ENCODE measurements at places on chromosomes 16 and 17. TPM values are rescaled to one million over a fixed set of nuclear protein-coding genes. Genes with fewer than 3 reads are reported as not detected.

CHST6 gene
- 0.12 TPM for total RNA-seq

ABCA8 gene
- total RNA-seq = 0.14 TPM

DNA sequence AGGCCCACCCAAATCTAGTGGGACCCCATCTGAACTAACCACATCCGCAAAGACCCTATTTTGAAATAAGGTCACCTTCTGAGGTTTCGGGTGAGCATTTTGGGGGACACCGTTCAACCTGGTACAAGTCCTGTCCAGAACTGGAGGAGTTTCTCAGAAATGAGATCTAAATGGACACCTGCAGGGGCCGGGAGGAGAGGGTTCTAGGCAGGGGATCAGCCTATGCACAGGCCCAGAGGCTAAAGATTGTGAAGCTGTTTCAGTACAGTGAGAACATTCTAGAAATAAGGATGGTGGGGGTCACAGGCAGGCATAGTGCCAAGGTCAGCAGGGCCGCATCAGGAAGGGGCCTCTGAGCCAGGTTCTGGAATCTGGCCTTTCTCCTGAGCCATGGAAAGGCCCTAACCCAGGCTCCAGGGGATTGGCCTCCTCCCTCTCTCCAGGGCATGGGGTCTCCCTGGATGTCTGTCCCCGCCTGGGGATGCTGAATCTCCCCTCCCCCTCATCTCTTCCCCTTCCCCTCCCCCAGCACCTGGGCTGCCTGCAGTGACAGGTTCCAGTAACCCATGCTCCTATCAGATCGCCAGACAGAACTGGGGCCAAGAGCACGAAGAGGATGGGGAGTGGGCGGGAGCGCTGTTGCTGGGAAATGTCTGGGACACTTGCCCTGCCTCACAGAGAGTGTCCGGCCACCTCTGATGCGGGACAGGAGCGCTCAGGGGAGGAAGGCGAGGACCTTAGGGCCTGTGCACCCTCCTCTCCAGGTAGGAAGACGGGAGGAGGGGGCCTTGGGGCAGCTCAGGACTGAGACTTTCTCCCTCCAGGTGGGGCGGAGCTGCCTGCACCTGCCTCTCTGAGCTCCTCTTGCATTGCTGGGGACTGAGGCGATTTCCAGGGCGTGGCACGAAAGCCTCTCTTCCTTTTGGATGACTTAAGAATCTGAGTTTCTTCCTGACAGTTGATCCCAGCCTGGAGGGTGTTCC is 321.4 kb upstream of the TNRC6C start:
- no peak overlapping the region for H3K4me3 ChIP-seq
- H3K36me3 ChIP-seq = no peaks in the 10 kb centered on the region
- no peaks in the 10 kb centered on the region for H3K4me1 ChIP-seq
- no peak for DNase-seq

DNA sequence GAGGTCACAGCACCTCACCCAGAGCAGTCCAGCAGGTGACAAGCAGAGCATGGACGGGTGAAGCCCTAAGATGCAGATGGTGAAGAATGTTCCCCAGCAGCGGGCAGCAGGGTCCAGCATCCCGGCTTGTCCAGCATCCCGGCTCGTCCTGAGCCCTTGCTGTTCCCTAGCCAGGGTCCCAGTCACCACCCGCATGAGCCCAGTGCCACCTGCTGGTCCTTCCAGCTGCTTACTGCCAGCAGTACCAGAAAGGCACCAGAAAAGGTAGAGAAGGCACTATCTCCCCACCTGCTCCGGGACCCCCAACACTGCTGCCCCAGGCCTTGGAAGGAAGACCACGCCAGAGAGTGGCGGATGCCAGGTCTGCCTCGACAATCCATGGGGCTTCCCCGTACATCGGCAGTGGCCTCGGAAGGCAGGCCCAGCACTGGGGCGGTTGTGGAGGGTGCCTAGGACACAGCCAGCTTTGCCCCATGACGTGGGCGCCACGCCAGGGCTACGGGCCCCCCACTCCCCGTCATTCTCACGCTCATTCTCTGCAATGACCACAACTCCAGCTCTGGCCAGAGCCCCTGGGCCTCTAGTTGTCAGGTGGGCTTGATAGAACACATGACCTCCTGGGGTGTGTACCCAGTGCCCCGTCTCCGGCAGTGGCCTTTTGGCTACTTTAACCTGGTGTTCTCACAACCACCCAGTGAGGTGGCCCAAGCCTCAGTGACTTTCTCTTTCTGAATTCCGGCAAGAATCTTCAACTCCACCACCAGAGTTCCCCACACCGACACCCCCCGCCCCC is 1.4 kb downstream of the CENPX start:
- no peaks in the 10 kb centered on the region for H3K36me3 ChIP-seq
- peak overlapping the region; percentile 79 for H3K27ac ChIP-seq

DNA sequence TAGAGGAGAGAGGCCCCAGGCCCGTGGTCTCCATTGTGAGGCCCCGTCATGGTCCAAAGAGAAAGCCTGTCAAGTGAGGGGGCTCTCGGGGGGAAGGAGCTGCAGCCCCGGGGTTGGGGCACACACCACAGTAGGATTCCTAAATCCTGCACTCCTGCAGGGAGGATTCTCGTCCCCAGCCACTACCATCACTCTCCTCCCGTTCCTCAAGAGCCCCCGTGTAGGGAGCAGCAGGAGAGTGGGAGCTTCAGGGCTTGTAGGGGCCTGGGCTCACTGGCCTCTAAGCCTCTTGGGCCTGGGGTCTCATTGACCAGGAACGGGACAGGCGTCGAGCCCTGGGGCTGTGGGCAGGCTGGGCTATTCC is 821 bp downstream of the C16orf86 start:
- H3K4me1 ChIP-seq = peaks cover 16% of the 10 kb centered on the region
- H3K36me3 ChIP-seq = no peaks in the 10 kb centered on the region
- H3K27me3 ChIP-seq = peaks cover 7% of the 10 kb centered on the region
- peak overlapping the region; percentile 82 for H3K4me3 ChIP-seq

DNA sequence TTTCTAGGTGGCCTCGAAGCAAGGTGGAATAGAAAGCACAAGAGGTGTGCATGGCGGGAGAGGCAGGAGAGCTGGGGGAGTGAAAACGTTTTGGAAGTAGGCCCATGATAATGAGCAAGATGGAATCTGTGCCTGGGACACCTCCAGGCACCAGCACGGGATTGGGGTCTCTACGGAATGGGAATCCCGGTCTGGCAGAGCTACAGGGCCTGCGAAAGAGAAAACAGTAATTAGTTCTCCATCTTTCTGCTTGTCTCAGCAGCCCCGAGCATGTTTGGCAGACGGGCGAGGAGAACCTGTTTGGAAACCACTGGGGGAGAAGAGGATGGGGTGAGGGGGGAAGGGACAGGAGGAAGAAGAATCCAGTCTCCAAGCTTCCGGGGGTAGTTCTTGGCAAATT is 258.7 kb downstream of the SOX9 start:
- no peak overlapping the region for H3K4me3 ChIP-seq
- no peak for DNase-seq
- H3K27ac ChIP-seq = no peak overlapping the region
- peaks cover 14% of the 10 kb centered on the region for H3K4me1 ChIP-seq
- no peaks in the 10 kb centered on the region for H3K36me3 ChIP-seq

- no peak for DNase-seq
- no peaks in the 10 kb centered on the region for H3K4me1 ChIP-seq
- H3K36me3 ChIP-seq = no peaks in the 10 kb centered on the region
- H3K27ac ChIP-seq = no peak overlapping the region
- no peak overlapping the region for H3K4me3 ChIP-seq
- peaks cover 50% of the 10 kb centered on the region for H3K27me3 ChIP-seq
Measured at GRCh38 chr17:79220713-79221291, 146.2 kb downstream of the ENGASE start.

TBC1D3E gene
- total RNA-seq = not detected

- no peaks in the 10 kb centered on the region for H3K36me3 ChIP-seq
- no peak for DNase-seq
- peaks cover 3% of the 10 kb centered on the region for H3K27me3 ChIP-seq
- peak overlapping the region; percentile 46 for H3K27ac ChIP-seq
- peaks cover 38% of the 10 kb centered on the region for H3K4me1 ChIP-seq
Measured at GRCh38 chr17:73341350-73342049, 29.7 kb upstream of the CDC42EP4 start.

TMEM132E gene
- total RNA-seq = not detected

DNA sequence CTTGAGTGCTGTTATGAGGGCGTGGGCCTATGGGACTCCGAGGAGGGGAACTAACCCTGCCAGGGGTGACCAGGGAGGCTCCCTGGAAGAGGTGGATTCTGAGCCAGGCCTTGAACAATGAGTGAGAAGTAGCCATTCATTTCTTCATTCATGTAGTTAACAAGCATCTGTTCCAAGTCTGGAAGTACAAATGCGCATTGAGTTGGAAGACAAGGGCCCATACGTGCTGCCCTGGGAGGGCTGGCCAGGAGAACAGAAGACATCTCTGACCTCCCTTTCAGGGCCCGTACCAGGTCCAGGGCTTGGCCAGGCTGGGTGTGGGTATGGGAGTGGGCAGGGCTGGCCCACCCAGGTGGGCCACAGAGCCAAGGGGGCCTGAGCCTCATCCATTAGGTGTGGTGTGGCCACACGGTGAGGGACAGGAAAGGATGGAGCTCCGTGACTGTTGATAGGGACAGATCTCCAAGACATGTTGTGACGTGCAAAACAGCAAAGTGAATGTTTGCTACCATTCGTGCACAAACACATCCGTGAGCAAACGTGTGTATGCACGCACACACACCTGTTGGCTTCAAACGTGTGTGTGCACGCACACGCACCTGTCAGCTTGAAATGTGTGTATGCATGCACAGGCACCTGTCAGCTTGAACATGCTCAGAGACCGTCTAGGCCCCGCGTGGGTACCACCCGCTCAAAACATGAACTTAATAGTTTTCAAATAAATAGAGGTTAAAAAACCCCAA is 46.8 kb downstream of the ZDHHC7 start:
- no peak for DNase-seq
- H3K27ac ChIP-seq = no peak overlapping the region
- H3K4me1 ChIP-seq = no peaks in the 10 kb centered on the region

KRT12 gene
- not detected for total RNA-seq

DNA sequence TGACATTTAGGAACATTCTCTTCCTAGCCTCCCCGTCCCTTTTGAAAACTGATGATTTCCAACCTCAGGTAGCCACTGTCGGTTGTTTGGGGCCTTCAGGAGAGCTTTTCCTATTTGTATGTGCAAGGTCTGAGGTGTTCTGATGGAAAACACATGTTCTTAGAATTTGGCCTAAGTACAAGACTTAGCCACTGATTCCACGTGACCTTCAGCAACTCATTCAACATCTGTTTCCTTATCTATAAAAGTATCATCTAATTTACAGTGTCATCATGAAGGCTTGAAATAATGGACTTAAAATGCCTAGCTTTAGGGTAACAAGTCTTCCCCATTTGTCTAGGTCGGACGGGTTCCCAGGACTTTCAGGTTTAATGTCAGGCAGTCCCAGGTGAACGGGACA is 259.3 kb downstream of the SOX9 start:
- no peaks in the 10 kb centered on the region for H3K36me3 ChIP-seq
- H3K4me3 ChIP-seq = no peak overlapping the region
- peaks cover 2% of the 10 kb centered on the region for H3K27me3 ChIP-seq
- peaks cover 15% of the 10 kb centered on the region for H3K4me1 ChIP-seq
- no peak overlapping the region for H3K27ac ChIP-seq
- DNase-seq = no peak

GRCh38 chr16:49466881-49467280 is 93.3 kb downstream of the C16orf78 start:
- H3K4me1 ChIP-seq = no peaks in the 10 kb centered on the region
- H3K27me3 ChIP-seq = peaks cover 4% of the 10 kb centered on the region
- no peak overlapping the region for H3K4me3 ChIP-seq
- H3K36me3 ChIP-seq = peaks cover 4% of the 10 kb centered on the region

GRCh38 chr17:11279776-11280344 is 38.8 kb downstream of the SHISA6 start:
- DNase-seq = no peak
- H3K36me3 ChIP-seq = no peaks in the 10 kb centered on the region
- no peak overlapping the region for H3K4me3 ChIP-seq
- H3K4me1 ChIP-seq = no peaks in the 10 kb centered on the region
- no peaks in the 10 kb centered on the region for H3K27me3 ChIP-seq

GP1BA gene
- not detected for total RNA-seq

DNA sequence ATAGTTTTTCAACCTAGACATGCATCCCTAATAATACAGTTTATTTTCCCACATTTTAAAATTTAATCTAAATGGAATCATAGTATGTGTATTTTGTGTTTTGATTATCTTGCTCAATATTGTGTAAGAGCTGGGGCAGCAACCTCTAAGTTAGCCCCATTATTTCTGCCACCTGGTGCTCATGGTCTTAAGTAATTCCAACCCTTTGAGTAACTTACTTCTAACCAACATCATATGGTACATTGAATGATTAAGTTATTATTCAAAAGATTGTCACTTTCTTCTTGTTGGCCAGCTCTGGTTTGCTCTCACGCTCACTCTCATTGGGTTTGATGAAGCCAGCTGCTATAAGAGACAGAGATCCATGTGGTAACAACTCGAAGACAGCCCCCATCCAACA is 3.9 kb upstream of the KRTAP4-3 start:
- DNase-seq = no peak
- peaks cover 1% of the 10 kb centered on the region for H3K27me3 ChIP-seq
- no peak overlapping the region for H3K4me3 ChIP-seq
- no peaks in the 10 kb centered on the region for H3K36me3 ChIP-seq
- peaks cover 7% of the 10 kb centered on the region for H3K4me1 ChIP-seq

TOM1L1 gene
- 15.0 TPM for total RNA-seq

WNT9B gene
- total RNA-seq = not detected

DNA sequence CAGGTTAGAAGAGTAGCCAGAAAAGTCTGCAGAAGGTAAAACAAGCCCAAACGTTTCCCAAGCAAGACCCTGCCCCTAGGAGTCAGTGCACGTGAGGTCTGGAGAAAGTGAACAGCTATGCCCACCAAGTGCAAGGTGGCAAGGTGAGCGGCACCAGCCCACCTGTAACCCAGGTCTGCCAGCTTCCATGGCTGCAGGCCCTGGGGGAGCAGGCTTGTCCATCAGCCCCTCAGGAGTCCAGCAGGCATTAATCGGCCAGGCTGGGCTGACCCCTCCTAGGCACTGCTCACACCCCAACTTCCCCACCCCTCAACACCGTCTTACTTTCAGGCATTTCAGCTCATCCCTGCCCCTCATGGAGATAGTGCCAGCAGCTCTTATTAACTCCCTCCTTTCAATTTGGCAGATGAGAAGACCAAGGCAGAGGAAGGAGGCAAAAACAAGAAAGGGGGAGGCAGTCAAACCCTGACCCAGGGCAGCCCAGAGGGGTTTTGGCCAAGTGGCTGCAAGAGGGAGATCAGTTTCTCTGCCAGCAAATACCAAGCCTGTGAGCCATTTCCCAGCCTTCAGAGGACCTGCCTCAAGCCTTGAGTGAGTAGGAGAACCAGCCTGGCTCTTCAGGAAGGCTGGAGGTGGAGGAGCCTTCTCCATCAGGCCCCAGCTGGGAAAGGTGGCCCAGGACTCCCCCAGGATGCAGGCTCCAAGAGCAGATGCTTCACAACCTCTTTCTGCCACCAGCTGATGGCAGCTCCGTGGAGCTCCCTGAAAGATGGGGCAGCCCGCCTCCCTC is 14.7 kb downstream of the BEAN1 start:
- H3K36me3 ChIP-seq = no peaks in the 10 kb centered on the region
- H3K4me1 ChIP-seq = peaks cover 14% of the 10 kb centered on the region
- peaks cover 54% of the 10 kb centered on the region for H3K27me3 ChIP-seq
- no peak overlapping the region for H3K4me3 ChIP-seq
- DNase-seq = peak; percentile 41
- no peak overlapping the region for H3K27ac ChIP-seq

GRCh38 chr16:24848065-24848464 is 2.3 kb downstream of the SLC5A11 start:
- peak overlapping the region; percentile 63 for H3K27ac ChIP-seq
- H3K4me1 ChIP-seq = peaks cover 54% of the 10 kb centered on the region
- DNase-seq = peak; percentile 63

Measured in HFFc6 (cell line).